ENCODE measurements at places on chromosomes 7 and 10.

GRCh38 chr10:93758891-93759410, 1.2 kb downstream of the LGI1 start:
- no peak for DNase-seq

DNA sequence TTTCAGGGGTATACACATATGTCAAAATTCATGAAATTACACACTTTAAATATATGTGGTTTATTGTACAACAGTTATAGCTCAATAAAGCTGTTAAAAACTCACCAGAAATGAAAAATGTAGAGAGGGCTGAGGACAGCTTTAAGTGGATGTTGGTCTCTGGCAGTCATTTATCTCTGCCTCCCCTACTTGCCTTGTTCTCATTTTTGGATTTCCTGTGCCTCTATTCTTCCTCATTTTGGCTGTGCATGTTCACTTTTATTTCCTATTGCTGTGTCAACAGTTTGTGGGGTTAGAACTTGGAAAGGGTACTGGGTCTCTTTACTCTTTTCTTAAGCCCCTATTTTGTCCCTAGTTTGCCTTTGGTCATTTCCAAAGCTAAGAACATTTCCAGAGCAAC, 18.6 kb upstream of the MEST start:
- DNase-seq = no peak

DNA sequence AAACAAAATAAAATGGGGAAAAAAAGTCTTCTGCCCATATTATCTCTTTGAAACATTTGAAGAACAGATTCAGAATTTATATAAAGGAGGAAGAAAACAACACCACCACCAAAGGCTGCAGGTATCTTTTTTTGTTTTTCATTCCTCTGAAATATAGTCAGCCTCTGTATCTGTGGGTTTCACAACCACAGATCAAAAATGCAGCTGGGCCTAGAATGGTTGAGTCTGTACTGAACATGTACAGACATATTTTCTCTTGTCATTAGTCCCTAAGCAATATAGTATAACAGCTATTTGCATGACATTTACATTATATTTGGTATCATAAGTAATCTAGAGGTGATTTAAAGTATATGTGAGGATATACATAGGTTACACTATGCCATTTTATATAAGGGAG, 559.7 kb upstream of the LRRN3 start:
- DNase-seq = no peak

DNA sequence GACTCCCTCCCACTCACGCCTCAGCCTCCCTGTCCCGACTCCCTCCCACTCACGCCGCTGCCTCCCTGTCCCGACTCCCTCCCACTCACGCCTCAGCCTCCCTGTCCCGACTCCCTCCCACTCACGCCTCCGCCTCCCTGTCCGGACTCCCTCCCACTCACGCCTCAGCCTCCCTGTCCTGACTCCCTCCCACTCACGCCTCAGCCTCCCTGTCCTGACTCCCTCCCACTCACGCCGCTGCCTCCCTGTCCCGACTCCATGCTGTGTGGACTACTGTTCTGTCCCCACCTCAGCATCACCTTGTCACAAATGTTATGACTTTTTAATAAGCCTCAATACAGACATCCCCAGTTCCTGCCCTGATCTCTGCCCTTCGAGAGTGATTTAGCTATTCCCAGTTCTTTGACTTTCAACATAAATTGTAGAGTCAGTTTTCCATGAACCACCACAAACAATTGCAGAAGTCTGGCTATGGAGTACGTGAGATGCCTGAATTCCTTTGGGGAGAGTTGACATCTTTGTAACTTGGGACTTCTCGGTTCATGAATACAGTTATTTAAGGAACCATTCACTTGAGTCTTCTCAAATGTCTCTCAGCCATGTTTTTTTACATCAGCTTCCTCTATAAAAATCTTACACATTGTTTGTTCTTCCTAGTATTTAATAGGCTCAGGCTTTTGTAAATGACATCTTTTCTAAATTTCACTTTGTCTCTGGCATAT, 71.9 kb downstream of the FOXL3 start:
- DNase-seq = no peak

DNA sequence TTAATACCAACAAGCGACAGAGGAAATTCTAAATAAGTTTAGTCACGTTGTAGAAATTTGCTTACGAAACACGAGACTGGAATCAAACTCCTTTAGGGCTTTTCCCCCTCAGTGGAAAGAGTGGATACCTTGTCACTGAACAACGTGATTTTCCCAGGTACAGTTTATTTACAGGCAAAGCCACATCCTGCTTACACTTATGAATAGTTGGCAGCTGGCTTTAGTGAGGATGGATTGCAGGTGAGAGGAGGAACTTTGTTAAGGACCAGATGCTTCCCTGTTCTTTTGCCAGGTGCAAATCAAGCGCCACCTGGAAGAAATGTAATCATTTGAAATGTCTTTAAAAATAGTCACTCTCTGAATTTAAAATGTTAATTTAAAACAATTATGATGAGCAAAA, 282.4 kb downstream of the ADARB2 start:
- DNase-seq = no peak

DNA sequence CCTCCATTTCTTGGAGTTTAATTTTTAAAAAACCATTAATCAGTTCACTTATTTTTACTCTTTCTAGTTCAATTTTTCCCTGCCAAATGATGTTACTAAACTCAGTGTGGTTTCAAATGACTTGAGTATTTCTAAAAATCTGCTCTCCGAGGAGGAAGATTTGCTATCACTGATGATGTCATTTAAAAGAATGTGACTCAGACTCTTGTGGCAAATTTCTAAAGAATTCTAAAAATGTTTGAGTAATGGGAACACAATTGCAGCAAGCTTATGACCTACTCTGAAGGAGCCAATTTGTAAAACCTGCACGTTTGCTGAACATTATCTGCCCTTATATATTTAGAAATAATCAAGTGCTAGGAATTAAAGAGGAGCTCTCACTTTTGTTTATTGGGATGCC, 88.6 kb downstream of the SPAG6 start:
- DNase-seq = no peak

DNA sequence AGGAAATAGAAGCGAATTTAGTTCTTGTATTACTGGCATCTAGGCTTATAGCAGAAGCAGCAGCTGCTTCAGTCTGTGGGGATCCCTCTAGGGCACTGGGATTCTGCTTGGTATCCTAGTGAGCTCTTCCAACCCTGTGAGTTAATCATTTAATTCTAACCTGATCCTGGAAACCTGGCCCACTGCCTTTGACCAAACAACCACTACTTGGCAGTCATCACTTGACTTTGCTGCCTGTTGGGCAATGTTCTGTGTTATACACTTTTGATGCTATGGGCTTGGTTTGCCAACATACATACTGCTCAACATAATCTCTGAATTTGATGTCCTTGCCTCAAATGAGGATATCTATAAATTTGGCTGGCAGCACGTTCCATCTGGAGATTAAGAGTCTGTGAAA, 813.4 kb downstream of the ANKRD7 start:
- DNase-seq = no peak

GRCh38 chr10:77637532-77638320, at the start of gene KCNMA1:
Gene KCNMA1, minus strand, starts transcription at chr10:77637808.
- no peak for DNase-seq

DNA sequence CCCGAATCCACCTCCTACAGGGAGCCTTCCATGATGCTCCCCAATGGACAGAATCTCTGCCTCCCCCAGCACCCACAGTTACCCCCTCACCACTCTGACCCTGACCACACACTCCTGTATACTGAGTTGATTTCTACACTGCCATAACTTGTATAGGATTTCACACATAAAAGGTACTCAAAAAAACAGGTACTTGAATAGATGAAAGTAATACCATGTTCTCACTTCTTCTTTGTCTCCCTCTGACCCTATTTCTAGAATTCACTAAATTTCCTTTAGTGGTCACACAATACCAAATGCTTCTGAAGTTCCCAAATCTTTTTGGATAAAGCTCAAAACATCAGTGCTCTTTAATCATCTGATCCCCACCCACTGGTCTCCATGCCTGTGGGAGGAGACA, 45.4 kb downstream of the HSPA12A start:
- no peak for DNase-seq

All from stimulated activated CD8-positive, alpha-beta memory T cell treated with anti-CD3 and anti-CD28 coated beads, Interleukin-15, amount 100 ng/mL, for 1 hour (primary cell).